ENCODE measurements at places on chromosomes 6 and 20. TPM values are rescaled to one million over a fixed set of nuclear protein-coding genes. Genes with fewer than 3 reads are reported as not detected.

DNA sequence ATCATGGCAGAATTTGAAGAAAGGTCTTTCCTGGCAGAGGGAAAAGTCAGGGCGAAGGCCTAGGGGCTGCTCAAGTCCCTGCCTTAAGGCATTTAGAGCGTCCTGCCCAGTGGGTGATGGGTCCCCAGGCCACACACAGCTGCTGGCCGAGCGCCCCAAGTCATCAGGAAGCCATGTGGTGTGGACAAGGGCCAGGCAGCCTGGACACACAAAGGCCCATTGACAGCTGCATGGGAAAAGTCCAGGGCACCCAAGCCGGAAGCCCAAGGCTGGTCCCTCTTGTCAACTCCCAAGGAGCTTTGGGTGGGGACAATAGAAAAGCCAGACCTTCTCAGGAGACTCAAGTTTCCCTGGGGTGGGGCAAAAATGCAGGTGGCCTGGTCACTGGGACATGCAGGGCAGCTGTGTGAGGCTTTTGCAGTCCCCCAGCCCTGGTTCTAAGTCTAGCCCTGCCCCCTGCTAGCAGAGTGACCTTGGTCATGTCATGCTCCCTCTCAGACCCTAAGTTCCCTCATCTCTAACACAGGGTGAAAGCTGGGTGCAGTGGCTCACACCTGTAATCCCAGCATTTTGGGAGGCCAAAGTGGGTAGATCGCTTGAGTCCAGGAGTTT is 44.3 kb upstream of the PTGIS start:
- DNase-seq = no peak

DNA sequence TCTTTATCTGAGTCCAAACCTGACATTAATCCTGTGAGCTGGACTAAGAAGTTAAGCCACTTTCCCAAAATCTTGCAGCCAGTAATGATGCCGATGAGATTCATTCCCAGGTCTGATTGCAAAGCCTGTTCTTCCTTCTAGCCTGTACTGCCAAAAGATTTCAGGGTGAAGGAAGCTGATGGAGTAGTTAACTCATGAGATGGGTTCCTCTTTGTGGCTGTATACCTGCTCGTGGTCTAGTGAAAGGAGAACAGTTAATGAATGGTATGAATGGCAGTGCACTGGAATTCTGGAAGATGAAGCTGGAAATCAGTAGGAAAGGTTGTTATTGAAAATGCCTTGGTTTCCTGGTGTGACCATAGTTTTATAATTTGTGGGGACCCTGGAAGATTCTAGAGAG is 112.0 kb downstream of the FYN start:
- DNase-seq = no peak

GRCh38 chr6:136728976-136729515 is 63.2 kb downstream of the MAP3K5 start:
- DNase-seq = no peak

DNA sequence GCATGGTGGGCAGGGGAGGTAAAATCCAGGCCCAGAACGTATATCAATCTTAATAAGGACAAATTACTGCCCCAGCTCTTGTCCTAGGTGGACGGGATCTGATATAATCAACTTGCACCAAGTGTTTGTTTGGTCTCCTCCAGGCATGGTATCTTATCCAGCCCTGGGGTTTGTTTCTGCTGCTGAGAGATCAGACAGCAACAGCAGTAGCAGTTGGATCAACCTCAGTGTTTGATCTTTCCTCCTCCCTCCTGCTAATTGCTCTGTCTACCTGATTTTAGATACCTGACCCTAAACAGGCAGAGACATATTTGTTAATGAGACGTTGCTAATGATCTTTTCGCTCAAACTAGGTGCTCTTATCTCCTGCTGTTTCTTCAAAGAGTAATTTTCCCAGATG is 100.4 kb upstream of the BACH2 start:
- no peak for DNase-seq

Gene KIAA0408
- total RNA-seq = 16.9 TPM

Gene THBS2
- not detected for total RNA-seq
